ENCODE measurements at places on chromosomes 6 and 20. TPM values are rescaled to one million over a fixed set of nuclear protein-coding genes. Genes with fewer than 3 reads are reported as not detected.

Gene BPIFA2
- not detected for total RNA-seq

Gene SPATS1
- total RNA-seq: 0.18 TPM

Gene CCDC170
- 0.81 TPM for total RNA-seq

Gene BFSP1
- total RNA-seq: 0.95 TPM

Gene MTRF1L
- total RNA-seq: 4.8 TPM

Gene ECT2L
- total RNA-seq: not detected

Gene ZKSCAN3
- 2.3 TPM for total RNA-seq

Gene RPS18
- 1,132 TPM for total RNA-seq

Gene OXT
- not detected for total RNA-seq

GRCh38 chr20:17339000-17339399, 112.2 kb downstream of the PCSK2 start:
- no peaks in the 10 kb centered on the region for H3K36me3 ChIP-seq
- no peaks in the 10 kb centered on the region for H3K4me1 ChIP-seq
- no peak overlapping the region for H3K27ac ChIP-seq
- H3K4me3 ChIP-seq: no peak overlapping the region

- no peaks in the 10 kb centered on the region for H3K36me3 ChIP-seq
- DNase-seq: no peak
- H3K4me1 ChIP-seq: no peaks in the 10 kb centered on the region
- no peak overlapping the region for H3K27ac ChIP-seq
These were observed 154.5 kb upstream of the PRND start for GRCh38 chr20:4567170-4567569.

DNA sequence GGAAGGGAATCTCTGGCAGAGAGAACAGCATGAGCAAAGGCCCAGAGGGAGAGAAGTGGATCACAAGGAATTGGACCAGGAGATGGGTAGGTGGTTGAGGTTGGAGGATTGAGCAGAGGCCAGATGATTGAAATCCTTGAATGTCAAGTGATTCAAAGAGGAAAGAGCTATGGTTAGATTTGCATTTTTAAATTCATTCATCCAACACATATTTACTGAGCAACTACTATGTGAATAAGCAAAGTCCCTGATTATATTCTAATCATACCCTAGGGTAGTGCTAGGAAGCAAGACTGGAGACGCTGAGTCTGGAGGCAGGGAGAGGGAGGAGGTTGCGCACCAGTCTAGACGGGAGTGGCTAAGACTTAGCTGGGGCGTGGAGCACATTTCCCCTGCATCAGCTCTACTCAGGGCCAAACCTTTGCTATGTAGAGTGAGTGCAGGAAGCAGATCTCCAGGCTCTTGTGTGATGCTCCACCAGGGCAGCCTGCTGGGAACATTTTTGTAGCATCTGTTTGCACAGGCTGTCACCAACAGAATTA, 40.2 kb downstream of the EYA2 start:
- no peaks in the 10 kb centered on the region for H3K27me3 ChIP-seq
- H3K27ac ChIP-seq: no peak overlapping the region
- no peaks in the 10 kb centered on the region for H3K36me3 ChIP-seq
- no peak for DNase-seq
- no peak overlapping the region for H3K4me3 ChIP-seq
- H3K4me1 ChIP-seq: no peaks in the 10 kb centered on the region

DNA sequence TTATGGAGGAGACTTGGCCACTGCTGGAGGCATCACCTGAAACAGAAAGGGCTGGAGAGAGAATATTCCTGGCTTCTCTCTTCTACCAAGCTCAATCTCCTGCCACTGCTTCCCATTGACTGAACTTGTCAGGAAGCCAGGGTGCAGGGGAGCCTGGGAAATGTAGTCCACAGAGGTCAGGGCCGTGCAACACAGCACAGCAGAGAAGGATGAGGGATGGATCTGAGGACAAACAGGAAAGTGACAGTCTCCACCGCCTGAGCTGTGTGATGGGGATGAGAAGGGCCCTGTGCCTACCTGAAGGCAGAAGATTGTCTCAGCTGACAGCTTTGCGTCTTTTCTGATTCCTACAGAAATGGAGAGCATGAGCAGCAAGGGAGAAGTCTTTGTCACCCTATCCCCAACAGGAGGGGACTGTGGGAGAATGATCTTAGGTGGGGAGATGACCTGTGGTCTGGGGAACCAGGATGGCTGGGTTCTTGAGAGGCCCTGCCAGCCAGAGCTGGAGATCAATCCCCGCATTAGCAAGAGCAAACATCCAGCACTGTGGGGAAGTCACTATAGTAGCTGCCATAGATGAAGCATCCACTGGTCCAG, 114.2 kb downstream of the SNX5 start:
- no peak overlapping the region for H3K27ac ChIP-seq
- H3K4me3 ChIP-seq: no peak overlapping the region
- DNase-seq: no peak

DNA sequence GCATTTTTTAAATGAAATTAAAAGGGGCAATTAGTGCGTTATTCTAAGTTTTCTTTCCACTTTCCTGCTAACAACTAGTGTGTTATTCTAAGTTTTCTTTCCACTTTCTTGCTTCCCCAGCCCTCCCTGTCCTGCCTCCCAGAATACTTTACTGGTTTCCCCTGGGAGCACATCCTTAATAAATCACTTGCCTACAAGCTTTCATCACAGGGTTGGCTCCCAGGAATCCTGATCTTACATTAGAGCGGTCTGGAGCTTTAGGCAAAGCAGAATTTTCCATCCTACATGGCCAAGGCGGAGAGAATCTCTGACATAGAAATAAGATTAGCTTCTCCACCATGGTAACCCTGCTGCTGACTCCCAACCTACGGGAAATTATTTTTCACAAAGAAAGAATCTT, 150.4 kb downstream of the BFSP1 start:
- no peak for DNase-seq
- no peaks in the 10 kb centered on the region for H3K36me3 ChIP-seq
- no peaks in the 10 kb centered on the region for H3K27me3 ChIP-seq
- no peak overlapping the region for H3K27ac ChIP-seq

GRCh38 chr6:38057994-38058393, 238.5 kb downstream of the ZFAND3 start:
- H3K27ac ChIP-seq: no peak overlapping the region
- no peak overlapping the region for H3K4me3 ChIP-seq
- DNase-seq: no peak
- no peaks in the 10 kb centered on the region for H3K4me1 ChIP-seq

DNA sequence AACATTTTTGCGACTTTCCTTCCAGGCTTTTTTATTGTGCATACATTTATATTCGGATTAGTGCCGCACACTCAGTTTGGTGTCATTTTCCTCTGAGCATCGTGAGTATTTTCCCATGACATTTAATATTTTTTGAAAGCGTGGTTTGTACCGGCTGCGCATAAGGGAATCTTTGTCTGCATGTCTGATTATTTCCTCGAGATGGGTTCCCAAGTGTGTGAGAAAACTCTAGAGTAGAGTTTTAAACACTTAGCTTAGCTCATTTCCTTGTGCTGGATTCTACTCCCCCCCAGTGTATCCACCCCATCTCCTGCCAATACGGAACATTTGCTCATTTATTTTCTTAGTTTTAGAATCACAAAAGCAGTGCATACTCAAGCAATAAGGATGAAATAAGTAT, 94.3 kb downstream of the CDC5L start:
- H3K4me3 ChIP-seq: no peak overlapping the region
- H3K27ac ChIP-seq: no peak overlapping the region
- no peaks in the 10 kb centered on the region for H3K27me3 ChIP-seq
- DNase-seq: no peak
- no peaks in the 10 kb centered on the region for H3K4me1 ChIP-seq
- no peaks in the 10 kb centered on the region for H3K36me3 ChIP-seq

DNA sequence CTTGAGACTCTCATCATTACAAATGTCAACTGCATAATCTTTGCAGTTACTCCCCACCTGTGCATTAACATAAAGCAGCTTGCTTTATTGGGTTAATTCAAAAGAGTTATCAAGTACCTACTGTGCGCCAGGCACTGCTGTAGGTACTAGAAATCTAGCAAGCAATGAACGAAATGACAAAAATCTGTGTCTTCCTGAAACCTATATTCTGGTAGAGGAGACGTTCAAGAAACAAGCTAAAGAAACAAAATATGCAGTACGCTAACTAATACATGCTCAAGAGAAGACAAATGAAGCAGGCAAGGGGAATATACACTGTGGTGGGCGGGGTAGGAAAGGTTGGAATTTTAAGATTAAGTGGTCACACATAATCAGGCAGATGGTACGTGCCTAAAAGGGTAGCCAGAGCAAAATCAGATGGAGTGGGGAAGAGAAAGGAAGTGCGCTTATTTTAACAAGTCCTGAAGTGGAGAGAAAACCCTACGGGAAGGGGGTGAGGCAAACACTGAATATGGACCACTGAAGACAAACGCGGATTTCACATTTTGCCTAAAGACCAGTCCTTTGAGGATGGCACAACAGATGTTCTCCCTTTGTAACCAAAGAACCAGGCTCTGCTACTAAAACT, 1.2 kb downstream of the ELOVL2 start:
- no peak for DNase-seq
- no peaks in the 10 kb centered on the region for H3K4me1 ChIP-seq
- H3K27me3 ChIP-seq: no peaks in the 10 kb centered on the region
- H3K27ac ChIP-seq: no peak overlapping the region

- no peaks in the 10 kb centered on the region for H3K36me3 ChIP-seq
- no peak overlapping the region for H3K27ac ChIP-seq
- H3K27me3 ChIP-seq: no peaks in the 10 kb centered on the region
- no peak overlapping the region for H3K4me3 ChIP-seq
- H3K4me1 ChIP-seq: no peaks in the 10 kb centered on the region
These were observed 379.7 kb upstream of the IMPG1 start for GRCh38 chr6:76451926-76452709.

DNA sequence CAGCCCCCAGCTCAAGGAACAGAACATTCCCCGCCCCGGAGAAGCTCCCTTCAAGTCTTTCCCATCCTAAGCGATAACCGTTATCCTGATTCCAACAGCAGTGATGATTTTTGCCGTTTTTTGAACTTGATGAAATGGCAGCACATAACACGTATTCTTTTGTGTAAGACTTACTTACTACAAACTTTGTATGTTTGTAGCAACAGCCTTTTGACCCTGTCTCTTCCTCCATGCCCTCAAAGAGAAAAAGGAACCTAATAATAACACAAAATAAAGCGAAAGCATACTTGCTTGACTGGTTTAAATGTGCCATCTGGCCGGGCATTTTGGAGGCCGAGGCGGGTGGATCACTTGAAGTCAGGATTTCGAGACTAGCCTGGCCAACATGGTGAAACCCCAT, 26.4 kb upstream of the SLC9A8 start:
- DNase-seq: no peak
- H3K27ac ChIP-seq: no peak overlapping the region

DNA sequence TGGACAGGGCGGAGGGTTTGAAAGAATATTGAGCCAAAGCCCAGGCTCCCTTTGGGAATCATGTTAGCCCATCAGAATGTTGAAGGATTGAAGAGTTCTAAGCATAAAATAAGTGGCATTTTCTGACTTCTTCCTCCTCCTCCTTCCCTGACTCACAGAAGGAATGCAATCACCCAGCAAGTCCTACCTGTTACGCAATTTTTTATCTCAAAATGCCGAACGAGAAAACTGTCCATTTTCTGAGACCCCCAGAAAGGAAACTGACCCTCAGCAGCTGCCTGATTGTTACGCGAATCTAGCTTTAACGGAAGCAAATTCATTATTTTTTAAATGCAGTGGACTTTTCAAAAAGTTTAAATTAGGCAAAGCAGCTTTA, 4.7 kb upstream of the DNAJC5 start:
- H3K27me3 ChIP-seq: no peaks in the 10 kb centered on the region
- H3K4me3 ChIP-seq: no peak overlapping the region
- H3K4me1 ChIP-seq: no peaks in the 10 kb centered on the region
- H3K36me3 ChIP-seq: no peaks in the 10 kb centered on the region
- no peak overlapping the region for H3K27ac ChIP-seq
- no peak for DNase-seq

DNA sequence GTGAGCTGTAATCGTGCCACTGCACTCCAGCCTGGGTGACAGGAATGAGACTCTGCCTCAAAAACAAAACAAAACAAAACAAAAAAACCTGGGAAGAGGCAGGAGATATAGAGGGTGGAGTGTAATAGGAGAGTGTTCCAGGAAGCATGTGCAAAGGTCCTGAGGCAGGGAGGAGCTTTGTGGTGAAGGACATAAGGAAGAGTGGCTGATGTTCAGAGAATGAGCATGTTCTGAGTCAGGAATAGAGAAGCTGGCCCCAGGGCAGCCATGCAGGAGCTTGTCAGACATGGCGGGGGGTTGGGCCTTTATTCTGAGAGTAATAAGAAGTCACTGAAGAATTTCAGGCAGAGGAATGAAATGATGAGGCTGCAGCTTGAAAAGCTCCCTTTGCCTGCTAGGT, 337.0 kb downstream of the CDH26 start:
- no peaks in the 10 kb centered on the region for H3K27me3 ChIP-seq
- H3K27ac ChIP-seq: no peak overlapping the region
- DNase-seq: no peak
- no peak overlapping the region for H3K4me3 ChIP-seq

GRCh38 chr6:106396426-106397220, 36.1 kb downstream of the CRYBG1 start:
- H3K4me3 ChIP-seq: no peak overlapping the region
- no peaks in the 10 kb centered on the region for H3K27me3 ChIP-seq
- H3K27ac ChIP-seq: no peak overlapping the region
- H3K4me1 ChIP-seq: no peaks in the 10 kb centered on the region
- DNase-seq: no peak

DNA sequence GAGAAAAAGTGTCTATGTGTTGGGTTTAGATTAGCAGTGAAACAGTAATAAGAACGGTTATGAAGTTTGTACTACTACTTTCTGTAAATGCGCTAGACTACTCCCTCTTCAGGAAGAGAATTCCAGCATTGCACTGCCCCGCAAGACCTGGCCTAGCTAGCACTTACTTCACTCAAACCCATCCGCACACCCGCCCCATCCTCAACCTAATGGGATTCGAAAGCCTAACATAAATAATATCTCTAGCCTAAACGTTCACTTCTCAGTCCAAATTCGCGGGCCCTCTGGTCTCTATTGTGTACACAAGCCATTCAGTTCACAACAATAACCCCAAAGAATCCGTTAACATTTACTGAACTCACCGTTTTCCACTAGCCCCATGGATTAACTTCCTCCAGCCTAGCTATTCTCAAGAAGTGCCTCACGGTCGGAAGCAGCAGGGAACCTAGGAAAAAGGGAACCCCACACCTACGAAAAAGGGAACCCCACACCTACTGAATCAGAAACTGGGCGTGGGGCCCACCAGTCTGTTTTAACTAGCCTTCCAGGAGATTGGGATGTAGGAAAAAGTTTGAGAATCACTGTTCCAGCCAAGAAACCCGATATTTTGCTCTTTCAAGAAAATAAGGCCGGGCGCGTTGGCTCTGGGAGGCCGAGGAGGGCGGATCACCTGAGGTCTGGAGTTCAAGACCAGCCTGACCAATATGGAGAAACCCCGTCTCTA, 45.4 kb upstream of the BTN3A2 start:
- H3K4me3 ChIP-seq: no peak overlapping the region
- H3K27me3 ChIP-seq: no peaks in the 10 kb centered on the region
- no peak overlapping the region for H3K27ac ChIP-seq
- H3K4me1 ChIP-seq: no peaks in the 10 kb centered on the region
